CD4-positive, alpha-beta T cell (primary cell): ENCODE measurements at places on chromosomes 12 and 14.

DNA sequence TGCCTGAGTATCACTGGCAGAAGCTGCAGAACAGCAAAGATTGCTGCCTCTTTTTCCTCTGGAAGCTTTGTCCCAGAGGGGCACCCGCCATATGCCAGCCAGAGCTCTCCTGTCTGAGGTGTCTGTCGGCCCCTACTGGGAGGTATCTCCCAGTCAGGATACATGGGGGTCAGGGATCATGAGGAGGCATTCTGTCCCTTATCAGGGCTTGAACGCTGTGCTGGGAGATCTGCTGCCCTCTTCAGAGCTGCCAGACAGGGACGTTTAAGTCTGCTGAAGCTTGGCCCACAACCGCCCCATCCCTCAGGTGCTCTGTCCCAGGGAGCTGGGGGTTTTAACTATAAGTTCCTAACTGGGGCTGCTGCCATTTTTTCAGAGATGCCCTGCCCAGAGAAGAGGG is 20.3 kb downstream of the CLEC2B start:
- no peak for DNase-seq

GRCh38 chr12:55935738-55936151 is 4.8 kb downstream of the DGKA start:
- no peak for DNase-seq

DNA sequence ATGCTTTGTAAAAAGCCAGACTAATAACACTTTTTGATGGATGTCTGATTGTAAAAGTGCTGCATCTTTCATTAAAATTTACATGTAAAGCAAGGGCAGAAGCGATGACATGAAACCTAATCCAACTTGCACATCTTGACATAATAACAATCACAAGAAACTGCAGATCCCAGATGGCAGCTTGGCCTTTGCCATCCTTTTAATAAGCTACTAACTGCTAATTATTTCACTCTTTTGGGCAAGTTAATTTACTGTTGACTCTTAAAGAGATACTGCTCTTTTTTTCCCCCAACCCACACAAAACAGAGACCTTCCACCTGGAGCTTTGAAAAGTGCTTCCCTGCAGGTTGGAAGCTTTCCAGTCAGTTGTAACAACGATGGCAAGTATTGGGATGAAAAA is 137.5 kb downstream of the NRXN3 start:
- DNase-seq = no peak

- DNase-seq = no peak
Observed at GRCh38 chr14:55624913-55625312, 44.9 kb downstream of the KTN1 start.

DNA sequence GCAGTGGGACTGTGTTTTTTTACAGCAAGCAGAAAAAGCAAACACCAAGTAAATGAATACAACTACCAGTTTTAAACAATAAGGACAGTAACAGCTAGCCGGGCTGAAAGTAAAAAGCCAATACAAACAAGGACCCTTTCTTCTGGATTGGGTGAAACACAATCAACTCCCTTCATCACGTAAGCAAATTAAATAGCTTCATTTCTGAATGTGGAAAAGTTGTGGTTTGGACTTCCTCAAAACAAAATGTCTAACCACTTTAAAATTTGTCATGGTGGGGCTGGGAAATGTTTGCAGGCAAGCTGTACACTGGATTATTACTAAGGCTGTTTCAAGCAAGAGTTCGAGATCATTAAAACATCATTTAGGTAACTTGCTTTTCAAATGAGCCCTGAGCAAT is 47.4 kb downstream of the TCHP start:
- DNase-seq = peak; percentile 21
